Daoy (cell line): ENCODE measurements at places on chromosomes 3 and 15. TPM values are rescaled to one million over a fixed set of nuclear protein-coding genes. Genes with fewer than 3 reads are reported as not detected.

DNA sequence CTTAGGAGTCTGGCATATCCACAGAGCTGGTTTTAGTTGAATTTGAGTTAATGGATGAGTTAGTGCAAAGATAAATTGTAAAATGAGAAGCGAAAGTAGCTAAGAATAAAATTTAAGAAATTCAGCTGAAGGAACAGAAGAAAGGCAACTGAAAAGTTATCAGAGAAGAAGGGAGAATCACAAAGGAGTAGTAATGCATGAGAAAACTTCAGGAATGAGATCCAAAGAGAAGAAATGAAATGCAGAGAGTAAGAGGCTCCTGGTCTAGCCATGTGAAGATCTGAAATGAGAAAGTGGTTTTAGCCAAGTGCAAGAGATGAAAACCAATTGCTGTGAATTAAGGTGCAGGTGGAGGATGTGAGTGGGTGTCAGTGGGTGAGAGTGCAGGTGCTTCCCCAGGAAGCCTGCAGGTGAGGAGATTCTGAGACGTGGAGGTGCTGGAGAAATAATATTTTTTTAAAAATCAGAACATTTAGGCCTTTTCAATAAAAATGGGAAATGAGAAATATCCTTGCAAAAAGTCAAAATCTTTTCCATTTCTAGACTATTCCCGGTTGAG lies 18.5 kb downstream of the KBTBD8 start:
- no peak for DNase-seq

GRCh38 chr3:60754617-60755016 lies 496.6 kb downstream of the FHIT start:
- DNase-seq: no peak

DNA sequence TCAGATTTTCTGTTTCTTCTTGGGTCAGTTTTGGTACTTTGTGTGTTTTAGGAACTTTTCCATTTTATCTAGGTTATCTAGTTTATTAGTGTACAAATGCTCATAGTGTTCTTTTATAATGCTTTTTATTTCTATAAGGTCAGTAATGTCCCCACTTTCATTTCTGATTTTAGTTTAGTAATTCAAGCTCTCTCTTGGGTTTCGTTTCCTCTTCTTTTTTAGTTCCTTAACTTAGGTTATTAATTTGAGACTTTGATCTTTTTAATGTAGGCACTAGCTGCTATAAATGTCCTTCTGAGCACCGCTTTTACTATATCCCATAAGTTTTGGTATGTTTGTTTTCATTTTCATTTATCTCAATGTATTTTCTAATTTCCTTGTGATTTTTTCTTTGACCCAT lies 27.0 kb upstream of the CD200R1L start:
- DNase-seq: no peak

GRCh38 chr15:67181221-67181639 lies 73.2 kb downstream of the AAGAB start:
- no peak for DNase-seq

DNA sequence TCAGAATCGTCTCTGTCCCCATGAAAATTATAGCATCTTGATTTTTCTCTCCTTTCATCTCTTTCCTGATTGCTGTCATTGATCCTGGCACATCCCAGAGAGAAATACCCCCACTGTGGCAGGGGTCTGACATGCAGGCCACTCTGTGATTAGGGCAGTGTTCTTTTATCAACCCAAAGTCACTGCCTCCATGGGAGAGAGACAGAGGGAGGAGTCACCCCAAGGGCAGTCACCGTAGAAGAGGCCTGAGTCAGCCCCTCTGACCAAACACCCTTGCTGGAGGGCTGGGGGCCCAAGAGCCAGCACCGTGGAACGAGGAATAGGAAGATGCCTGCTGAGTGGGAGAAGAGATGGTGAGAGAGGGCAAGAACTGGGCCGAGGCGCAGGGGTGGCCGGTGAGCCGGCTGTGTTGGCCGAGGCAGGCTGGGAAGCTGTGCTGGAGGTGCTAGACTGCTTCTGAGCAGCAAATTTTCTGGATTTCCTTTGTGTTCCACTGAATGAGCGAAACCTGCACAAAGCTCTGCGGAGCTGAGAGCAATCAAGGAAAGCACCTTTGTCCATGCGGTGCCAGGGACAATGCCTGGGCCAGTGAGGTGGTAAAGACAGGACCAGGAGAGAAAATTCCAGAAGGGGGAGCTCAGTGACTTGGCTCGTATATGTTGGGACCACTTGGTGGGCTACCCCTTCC lies 103.8 kb downstream of the ADCY5 start:
- DNase-seq: peak; percentile 49

RTP3 gene
- total RNA-seq: not detected in 2 replicates

FES gene
- 0.36 and 0.46 TPM in 2 replicates for total RNA-seq

GRCh38 chr3:148856384-148856783 lies 8.7 kb upstream of the CPA3 start:
- no peak for DNase-seq

SEMA3F gene
- 0.51 and 1.4 TPM in 2 replicates for total RNA-seq

SLC28A2 gene
- not detected in 2 replicates for total RNA-seq

DNA sequence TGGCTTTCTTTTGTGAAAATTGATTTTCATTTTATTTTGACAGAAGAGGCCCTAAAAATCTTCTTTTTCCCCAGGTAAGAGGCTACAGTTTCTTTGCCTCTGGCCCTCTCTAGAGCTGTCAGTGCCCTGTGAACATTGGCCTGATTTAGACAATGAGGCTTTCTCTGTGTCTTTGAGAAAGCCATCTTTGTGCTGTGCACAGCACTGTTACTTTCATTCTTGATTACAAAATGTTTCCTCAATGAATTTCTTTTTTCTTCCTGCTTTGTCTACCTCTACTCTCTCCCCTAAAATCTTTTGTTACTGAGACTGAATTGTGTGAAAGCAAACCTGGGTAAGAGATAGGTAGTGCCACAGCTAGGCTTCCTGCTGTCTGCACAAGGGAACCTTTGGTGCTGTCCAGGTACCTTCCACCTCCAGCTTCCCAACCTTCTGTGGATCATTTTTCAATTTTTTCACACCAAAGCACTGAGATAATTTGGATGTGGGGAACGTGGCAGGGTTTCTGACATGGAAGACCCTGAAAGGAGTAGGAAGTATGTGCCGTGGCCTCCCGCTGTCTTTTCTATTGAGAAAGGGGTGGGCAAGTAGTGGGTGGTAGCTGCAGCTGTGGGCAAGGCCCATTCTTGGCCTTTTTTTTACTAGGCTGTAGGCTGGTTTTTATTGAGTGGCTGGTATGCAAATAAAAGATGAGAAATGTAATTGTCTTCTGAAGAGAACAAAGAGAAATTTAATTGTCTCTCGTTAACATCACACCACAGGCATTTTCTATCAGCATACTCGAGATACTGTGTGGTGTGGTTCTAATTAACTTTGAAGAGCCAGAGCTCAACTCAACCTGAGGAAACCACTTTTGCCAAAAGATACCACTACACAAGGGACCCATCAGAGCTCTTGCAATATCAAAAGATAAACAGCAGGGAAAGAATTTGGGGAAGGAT lies 21.0 kb downstream of the RAB8B start:
- DNase-seq: no peak

HHLA2 gene
- not detected in 2 replicates for total RNA-seq

TARS3 gene
- total RNA-seq: 6.2 and 12.7 TPM in 2 replicates
